ENCODE measurements at places on chromosomes 13 and 19.

DNA sequence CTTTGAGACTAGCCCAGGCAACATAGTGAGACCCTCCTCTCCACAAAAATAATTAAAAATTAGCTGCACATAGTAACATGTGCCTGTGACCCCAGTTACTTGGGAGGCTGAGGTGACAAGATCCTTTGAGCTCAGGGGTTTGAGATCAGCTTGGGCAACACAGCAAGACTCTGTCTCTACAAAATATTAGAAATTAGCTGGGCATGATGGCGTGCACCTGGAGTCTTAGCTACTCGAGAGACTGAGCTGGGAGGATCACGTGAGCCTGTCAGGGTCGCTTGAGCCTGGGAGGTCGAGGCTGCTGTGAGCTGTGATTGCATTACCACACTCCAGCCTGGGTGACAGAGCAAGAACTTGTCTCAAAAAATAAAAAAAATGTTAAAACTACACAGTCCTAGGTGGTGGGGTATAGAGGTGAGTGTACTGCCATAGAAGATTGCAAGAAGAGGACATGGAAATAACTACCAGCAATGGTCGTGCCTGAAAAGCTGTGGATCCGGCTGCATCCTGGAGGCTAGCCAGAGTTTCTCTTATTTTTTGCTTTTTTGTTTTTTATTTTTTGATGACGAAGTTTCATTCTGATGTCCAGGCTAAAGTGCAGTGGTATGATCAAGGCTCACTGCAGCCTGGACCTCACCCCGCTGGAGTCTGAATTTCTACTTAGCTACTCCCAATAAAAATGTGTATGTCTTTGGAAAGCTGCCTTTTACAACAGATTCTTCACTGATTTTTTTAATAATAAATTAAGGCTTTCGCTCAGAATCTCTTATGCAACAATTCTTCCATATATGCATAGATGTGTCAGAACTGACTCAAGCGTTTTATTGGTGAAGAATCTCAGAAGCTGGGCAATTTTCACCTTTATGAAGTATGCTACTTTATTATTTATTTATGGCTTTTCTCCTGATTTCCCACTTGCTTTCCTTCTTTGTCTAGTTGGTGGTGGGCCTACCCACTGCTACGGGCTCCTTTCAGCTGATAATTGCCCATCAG is 393.8 kb downstream of the TSHZ3 start:
- H3K27ac ChIP-seq, result no peak overlapping the region
- H3K36me3 ChIP-seq, result no peaks in the 10 kb centered on the region
- no peaks in the 10 kb centered on the region for H3K27me3 ChIP-seq
- H3K4me1 ChIP-seq, result no peaks in the 10 kb centered on the region

DNA sequence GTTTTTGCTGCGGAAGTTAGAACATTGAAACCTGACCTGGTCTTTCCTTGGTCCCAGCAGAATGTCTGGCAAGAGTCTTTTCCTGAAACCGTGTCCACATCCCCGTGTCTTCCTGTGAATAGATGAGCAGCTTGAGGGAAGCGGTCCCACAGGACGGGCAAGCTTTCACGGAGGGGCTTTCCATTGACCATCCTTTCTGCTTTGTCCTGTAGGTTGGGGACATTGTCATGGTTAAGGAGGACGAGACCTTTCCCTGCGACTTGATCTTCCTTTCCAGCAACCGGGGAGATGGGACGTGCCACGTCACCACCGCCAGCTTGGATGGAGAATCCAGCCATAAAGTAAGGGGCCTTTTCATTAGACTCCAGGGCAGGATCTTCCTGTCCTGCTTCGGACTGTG is 126.0 kb downstream of the ATP11A start:
- no peak overlapping the region for H3K4me3 ChIP-seq
- no peaks in the 10 kb centered on the region for H3K36me3 ChIP-seq
- no peak overlapping the region for H3K27ac ChIP-seq
- no peaks in the 10 kb centered on the region for H3K27me3 ChIP-seq
- no peaks in the 10 kb centered on the region for H3K4me1 ChIP-seq

- H3K4me3 ChIP-seq, result no peak overlapping the region
- H3K4me1 ChIP-seq, result no peaks in the 10 kb centered on the region
- no peaks in the 10 kb centered on the region for H3K27me3 ChIP-seq
- peak; percentile 81 for DNase-seq
These were observed 232.0 kb downstream of the B3GLCT start for GRCh38 chr13:31431722-31432137.

- H3K27ac ChIP-seq, result no peak overlapping the region
- DNase-seq, result no peak
- no peaks in the 10 kb centered on the region for H3K27me3 ChIP-seq
- no peaks in the 10 kb centered on the region for H3K36me3 ChIP-seq
These were observed 107.3 kb upstream of the SERP2 start for GRCh38 chr13:44266305-44266704.

DNA sequence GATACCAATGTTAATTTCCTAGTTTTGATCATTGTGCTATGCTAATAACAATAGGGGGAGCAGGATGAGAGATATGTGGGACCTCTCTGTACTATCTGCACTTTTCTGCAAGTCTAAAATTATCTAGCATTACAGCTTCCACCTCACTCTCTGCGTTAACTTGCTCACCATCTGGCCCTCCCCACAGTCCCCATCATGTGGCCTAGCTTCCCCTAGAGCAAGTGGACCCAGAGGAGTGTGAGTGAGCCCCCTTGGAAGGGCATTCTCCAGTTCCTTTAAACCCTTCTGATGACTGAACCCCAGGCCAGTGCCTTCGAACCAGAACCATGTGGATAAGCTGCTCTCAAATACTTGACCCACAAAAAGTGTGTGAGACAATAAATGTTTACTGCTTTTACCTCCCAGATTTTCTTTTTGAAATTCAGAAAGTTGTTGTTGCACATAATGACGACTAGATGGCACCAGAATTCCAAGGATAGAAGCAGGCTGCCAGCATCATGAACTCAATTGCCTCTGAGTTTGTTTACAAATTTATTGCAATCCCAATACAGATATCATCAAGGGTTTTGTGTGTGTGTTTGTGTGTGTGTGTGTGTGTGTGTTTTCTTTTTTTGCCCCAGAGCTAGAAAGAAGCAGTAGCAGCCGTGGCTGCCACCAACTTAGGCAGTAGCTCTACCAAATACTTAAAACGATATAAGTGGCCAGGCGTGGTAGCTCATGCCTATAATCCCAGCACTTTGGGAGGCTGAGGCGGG is 49.0 kb upstream of the ZNF780A start:
- H3K27ac ChIP-seq, result no peak overlapping the region
- no peaks in the 10 kb centered on the region for H3K27me3 ChIP-seq
- peaks cover 13% of the 10 kb centered on the region for H3K4me1 ChIP-seq
- peak; percentile 75 for DNase-seq

- no peaks in the 10 kb centered on the region for H3K27me3 ChIP-seq
- H3K4me1 ChIP-seq, result peaks cover 31% of the 10 kb centered on the region
- H3K27ac ChIP-seq, result peak overlapping the region; percentile 92
- peaks cover 7% of the 10 kb centered on the region for H3K36me3 ChIP-seq
- H3K4me3 ChIP-seq, result no peak overlapping the region
- peak; percentile 92 for DNase-seq
These were observed 7.1 kb downstream of the LIPE start for GRCh38 chr19:42420055-42420544.

DNA sequence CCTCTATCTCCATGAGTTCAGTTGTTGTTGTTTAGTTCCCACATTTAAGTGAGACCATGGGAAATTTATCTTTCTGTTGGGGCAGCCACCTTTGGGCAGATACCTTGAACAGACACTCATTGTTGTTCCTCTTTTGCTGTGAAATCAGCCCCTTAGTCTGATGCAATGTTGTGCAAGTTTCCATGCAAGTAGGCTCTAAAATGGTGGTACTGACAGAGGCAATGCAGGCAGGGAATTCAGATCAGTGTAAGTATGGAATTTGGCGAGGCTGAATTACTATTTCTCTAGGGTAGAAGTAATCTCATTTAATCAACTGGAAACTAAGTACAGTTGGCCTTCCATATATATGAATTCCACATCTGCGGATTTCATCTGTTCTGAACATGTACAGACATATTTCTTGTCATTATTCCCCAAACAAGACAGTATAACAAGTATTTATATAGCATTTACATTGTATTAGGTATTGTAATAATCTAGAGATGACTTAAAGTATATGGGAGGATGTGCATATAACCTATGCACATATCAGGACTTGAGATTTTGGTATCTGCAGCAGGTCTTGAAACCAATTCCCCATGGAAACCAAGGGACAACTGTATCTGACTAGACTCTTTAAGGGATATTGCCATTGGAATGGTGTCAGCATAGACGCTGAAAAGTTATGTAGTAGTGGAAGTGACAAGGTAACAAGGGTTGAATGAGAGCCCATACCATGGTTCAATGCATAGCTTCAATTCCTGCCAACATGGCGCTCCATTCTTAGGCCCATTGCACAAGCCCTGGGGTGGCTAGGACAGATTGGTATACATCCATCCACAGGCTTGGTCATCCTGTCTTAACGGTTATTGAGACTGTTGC is 281.5 kb upstream of the HTR2A start:
- no peak overlapping the region for H3K4me3 ChIP-seq
- H3K36me3 ChIP-seq, result no peaks in the 10 kb centered on the region
- DNase-seq, result no peak
- H3K27ac ChIP-seq, result no peak overlapping the region
- H3K4me1 ChIP-seq, result no peaks in the 10 kb centered on the region

DNA sequence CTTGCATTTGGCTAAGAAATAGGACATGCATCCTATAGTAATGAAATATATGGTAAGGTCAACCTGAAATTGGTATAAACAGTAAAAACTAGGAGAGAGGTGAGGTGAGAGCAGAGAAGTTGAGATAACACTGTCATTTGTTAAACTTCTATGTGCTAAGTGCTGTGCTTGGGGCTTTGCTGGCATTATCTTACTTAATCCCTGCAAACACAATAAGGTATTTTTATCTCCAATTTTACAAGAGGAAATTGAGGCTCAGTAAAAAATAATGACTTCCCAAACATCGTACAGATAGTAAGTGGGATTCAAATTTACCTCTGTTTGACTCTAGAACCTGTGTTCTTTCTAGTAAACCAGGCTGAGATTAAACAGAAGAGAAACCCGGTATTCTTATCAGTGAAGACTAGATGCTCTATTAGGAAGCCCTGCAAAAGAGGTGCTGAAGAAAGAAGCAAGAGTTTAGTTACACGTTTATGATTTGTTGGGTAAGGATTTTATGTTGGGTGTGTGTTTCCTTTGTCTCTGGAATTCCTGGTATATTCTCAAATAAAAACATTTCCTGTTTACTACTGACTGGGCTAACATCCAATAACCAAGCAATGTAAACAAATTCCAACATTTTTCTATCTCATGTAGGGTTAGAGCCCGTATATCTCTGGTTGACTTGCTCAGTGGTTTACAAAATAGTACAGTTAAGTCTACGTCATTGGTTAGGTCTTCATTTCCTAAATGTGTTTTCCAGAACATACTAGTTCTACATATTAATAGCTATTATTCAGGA is 137.3 kb upstream of the FNDC3A start:
- no peak for DNase-seq
- H3K4me3 ChIP-seq, result no peak overlapping the region
- no peaks in the 10 kb centered on the region for H3K27me3 ChIP-seq

- peaks cover 35% of the 10 kb centered on the region for H3K4me1 ChIP-seq
- H3K36me3 ChIP-seq, result no peaks in the 10 kb centered on the region
- no peak for DNase-seq
These were observed 1.3 kb downstream of the LAMP1 start for GRCh38 chr13:113298043-113298945.

- no peaks in the 10 kb centered on the region for H3K36me3 ChIP-seq
- no peaks in the 10 kb centered on the region for H3K4me1 ChIP-seq
- H3K4me3 ChIP-seq, result no peak overlapping the region
These were observed 17.1 kb downstream of the COL4A2 start for GRCh38 chr13:110324026-110324749.

GRCh38 chr19:294341-294945 is 3.2 kb upstream of the PLPP2 start:
- H3K27ac ChIP-seq, result no peak overlapping the region
- no peak for DNase-seq
- no peaks in the 10 kb centered on the region for H3K27me3 ChIP-seq
- no peak overlapping the region for H3K4me3 ChIP-seq

DNA sequence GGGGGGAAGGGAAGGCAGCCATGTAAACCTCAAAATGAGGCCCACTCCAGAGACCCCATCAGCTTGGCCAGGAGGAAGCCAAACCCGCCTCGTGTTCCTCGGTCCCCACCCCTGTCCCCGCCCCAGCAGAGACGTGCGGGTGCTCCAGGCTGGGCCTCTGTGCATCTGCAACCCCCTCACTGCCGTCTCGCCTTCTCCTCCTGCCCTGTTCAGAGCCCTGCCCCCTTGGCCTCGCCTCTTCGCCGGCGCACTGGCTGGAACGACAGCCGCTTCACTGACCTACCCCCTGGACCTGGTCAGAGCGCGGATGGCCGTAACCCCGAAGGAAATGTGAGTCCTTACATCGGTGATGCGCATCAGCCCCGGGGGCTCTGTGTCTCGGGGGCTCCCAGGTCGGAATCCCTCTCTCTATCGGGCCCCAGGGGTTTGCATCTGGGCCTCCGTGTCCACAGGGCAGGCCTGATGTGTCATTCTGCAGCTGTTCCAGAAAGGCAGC is 32.2 kb downstream of the TMEM161A start:
- no peak overlapping the region for H3K27ac ChIP-seq
- no peak for DNase-seq
- H3K4me3 ChIP-seq, result peak overlapping the region; percentile 61
- peaks cover 15% of the 10 kb centered on the region for H3K4me1 ChIP-seq

DNA sequence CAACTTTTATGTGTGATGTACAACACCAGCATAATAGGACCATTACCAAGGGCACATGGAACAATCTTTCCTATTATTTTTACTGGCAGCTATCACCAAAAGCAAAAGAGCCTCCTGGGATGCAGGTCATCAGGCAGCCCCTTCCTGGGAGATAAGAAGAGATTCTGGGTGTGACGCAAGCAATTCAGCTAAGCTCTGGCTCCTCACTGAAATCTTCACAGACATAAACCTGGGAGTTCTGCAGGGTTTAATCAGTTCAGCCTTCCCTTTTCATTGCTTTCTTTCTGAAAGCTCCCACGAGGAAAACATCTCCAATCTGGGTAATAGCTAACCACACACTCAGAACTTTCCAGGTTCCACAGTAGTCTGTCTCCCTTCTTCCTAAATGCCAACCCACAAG is 341.1 kb downstream of the ENOX1 start:
- H3K4me1 ChIP-seq, result no peaks in the 10 kb centered on the region
- no peaks in the 10 kb centered on the region for H3K36me3 ChIP-seq
- H3K27me3 ChIP-seq, result no peaks in the 10 kb centered on the region
- H3K4me3 ChIP-seq, result no peak overlapping the region
- DNase-seq, result no peak
- no peak overlapping the region for H3K27ac ChIP-seq
